GM23338 (cell line): ENCODE measurements at places on chromosomes 3 and 15. TPM values are rescaled to one million over a fixed set of nuclear protein-coding genes. Genes with fewer than 3 reads are reported as not detected.

DNA sequence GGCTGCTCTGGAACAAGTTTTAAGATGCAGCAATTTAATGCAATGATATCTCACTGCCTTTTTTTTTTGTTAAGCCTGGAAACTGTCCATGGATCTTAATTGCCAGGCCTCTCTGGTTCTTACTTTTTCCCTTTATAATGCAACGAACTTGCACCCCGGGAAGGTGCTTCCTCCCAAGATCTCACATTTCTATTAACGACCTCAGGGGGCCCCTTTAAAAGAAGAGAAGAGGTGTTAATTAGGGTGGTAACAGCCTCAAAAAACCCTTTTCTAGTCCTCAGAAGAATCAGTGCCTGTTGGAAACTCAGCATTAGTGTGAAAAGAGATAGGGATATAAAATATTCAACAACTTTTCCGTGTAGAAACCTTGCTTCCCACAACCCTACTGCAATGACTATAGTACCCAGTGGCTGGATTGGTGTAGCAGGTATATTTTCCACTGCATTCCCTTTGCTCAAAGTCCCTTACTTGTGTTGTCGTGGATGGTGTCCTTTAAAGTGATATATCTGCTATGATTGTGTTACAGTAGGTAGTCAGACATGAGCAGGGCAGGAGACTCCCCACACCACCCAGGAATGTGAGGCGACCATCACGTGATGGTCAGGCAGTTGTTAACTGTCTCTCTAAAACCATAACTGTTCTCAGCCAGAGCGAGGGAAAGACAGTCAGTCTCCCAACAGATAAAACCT lies 121.8 kb downstream of the CTNNB1 start:
- H3K27me3 ChIP-seq: no peaks in the 10 kb centered on the region
- H3K4me1 ChIP-seq: peaks cover 43% of the 10 kb centered on the region
- H3K36me3 ChIP-seq: no peaks in the 10 kb centered on the region
- peak overlapping the region; percentile 36 for H3K4me3 ChIP-seq
- peak overlapping the region; percentile 85 for H3K27ac ChIP-seq
- DNase-seq: peak; percentile 49

GRCh38 chr3:49914906-49915305 lies 11.2 kb upstream of the MST1R start:
- no peak overlapping the region for H3K4me3 ChIP-seq
- H3K27ac ChIP-seq: no peak overlapping the region
- no peaks in the 10 kb centered on the region for H3K36me3 ChIP-seq
- peaks cover 3% of the 10 kb centered on the region; the same call in 1 of the 2 replicates for H3K27me3 ChIP-seq
- peaks cover 9% of the 10 kb centered on the region for H3K4me1 ChIP-seq

Gene FOXB1
- 5.4 and 6.7 TPM in 2 replicates for polyA plus RNA-seq

DNA sequence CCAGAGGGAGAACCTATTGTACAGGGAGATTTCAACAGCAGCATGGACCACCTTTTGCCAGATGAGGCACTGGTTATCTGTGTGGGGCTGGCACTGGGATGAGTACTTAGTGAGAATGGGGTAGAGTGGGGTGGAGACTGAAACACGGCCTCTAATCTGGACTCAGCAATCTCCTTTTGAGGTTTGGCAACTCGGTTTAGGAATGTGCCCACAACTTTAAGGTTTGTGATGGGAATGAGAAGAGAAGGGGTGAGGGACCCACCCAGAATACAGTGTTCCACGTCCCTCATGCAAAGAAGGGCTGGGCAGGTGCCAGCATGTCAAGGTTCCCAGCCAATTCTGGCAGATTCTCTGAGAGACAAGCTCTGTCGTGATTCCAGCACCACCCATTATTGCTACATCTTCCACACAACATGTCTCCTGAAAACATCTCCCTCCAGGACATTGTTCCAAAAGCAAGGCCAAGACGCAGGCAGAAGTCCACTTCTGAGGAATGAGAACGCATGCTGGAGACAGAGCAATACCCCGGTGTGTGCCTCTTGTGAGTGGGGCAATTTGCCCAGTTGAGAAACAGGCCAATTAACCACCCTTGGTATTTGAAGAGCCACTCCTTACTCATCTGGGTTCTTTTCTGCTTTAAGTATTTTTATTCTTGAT lies 37.5 kb upstream of the CCR4 start:
- H3K36me3 ChIP-seq: no peaks in the 10 kb centered on the region
- no peak overlapping the region for H3K27ac ChIP-seq
- no peak for DNase-seq
- H3K4me3 ChIP-seq: no peak overlapping the region
- no peaks in the 10 kb centered on the region for H3K27me3 ChIP-seq

GRCh38 chr3:188890572-188891270 lies 281.1 kb upstream of the TPRG1 start:
- no peak overlapping the region for H3K4me3 ChIP-seq
- H3K27me3 ChIP-seq: no peaks in the 10 kb centered on the region
- DNase-seq: no peak

- H3K27me3 ChIP-seq: no peaks in the 10 kb centered on the region
- H3K4me1 ChIP-seq: 0 out of 2 replicates have a peak, but pooled peaks cover 5% of the 10 kb centered on the region
- H3K4me3 ChIP-seq: no peak overlapping the region
- DNase-seq: no peak
- H3K36me3 ChIP-seq: no peaks in the 10 kb centered on the region
These were observed 118.3 kb upstream of the GALNT15 start for GRCh38 chr3:16056217-16056616.

Gene NSUN3
- 5.4 and 6.3 TPM in 2 replicates for polyA plus RNA-seq

Gene PRICKLE2
- 0.80 and 1.1 TPM in 2 replicates for polyA plus RNA-seq

GRCh38 chr3:20909511-20909910 lies 723.5 kb upstream of the SGO1 start:
- no peaks in the 10 kb centered on the region for H3K4me1 ChIP-seq
- H3K27ac ChIP-seq: no peak overlapping the region
- no peaks in the 10 kb centered on the region for H3K36me3 ChIP-seq
- no peak for DNase-seq
- H3K4me3 ChIP-seq: no peak overlapping the region
- no peaks in the 10 kb centered on the region for H3K27me3 ChIP-seq

Gene CDCP1
- 7.7 and 8.4 TPM in 2 replicates for polyA plus RNA-seq

Gene ATP13A5
- not detected in 2 replicates for polyA plus RNA-seq

Gene PAQR5
- polyA plus RNA-seq: 8.7 and 10.0 TPM in 2 replicates

- peaks cover 6% of the 10 kb centered on the region; the same call in 1 of the 2 replicates for H3K4me1 ChIP-seq
- H3K27ac ChIP-seq: no peak overlapping the region
- DNase-seq: no peak
- no peak overlapping the region for H3K4me3 ChIP-seq
These were observed 2.2 kb downstream of the VPS8 start for GRCh38 chr3:184814214-184814613.

- peak overlapping the region; percentile 27; the same call in 1 of the 2 replicates for H3K27ac ChIP-seq
- no peaks in the 10 kb centered on the region for H3K36me3 ChIP-seq
- H3K4me3 ChIP-seq: no peak overlapping the region
These were observed 134.0 kb downstream of the PGPEP1L start for GRCh38 chr15:98873441-98874218.

- DNase-seq: no peak
- no peaks in the 10 kb centered on the region for H3K27me3 ChIP-seq
- no peaks in the 10 kb centered on the region for H3K4me1 ChIP-seq
- no peak overlapping the region for H3K27ac ChIP-seq
These were observed 223.0 kb upstream of the LYSMD4 start for GRCh38 chr15:99956022-99956775.

Gene C3orf18
- polyA plus RNA-seq: 2.4 TPM in 2 replicates

GRCh38 chr3:116059421-116060096 lies 385.7 kb downstream of the LSAMP start:
- no peaks in the 10 kb centered on the region for H3K4me1 ChIP-seq
- no peaks in the 10 kb centered on the region for H3K36me3 ChIP-seq
- no peaks in the 10 kb centered on the region for H3K27me3 ChIP-seq
- no peak overlapping the region for H3K4me3 ChIP-seq
- DNase-seq: peak; percentile 52
- no peak overlapping the region for H3K27ac ChIP-seq

DNA sequence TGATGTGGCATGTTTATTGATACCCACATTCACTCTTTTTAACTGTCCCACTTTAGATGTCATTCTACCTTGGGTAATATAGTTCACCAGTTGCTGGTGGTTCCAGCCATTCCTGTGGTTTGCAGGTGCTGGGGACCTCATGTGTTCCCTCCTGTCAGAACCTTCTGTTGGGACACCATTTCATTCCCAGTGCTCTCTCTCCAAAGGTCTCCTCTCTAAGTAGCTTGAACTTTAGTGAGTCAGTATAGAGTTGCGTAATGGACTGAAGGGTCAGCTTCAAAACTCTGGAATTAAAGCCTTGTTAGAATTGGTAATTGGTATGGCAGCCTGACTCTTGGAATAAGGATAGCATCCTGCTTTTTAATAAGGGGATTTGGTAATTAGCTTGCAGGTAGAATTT lies 108.5 kb downstream of the PLCL2 start:
- no peak for DNase-seq
- H3K36me3 ChIP-seq: no peaks in the 10 kb centered on the region
- H3K27ac ChIP-seq: no peak overlapping the region
- H3K4me3 ChIP-seq: no peak overlapping the region
- peaks cover 47% of the 10 kb centered on the region for H3K27me3 ChIP-seq
- no peaks in the 10 kb centered on the region for H3K4me1 ChIP-seq

DNA sequence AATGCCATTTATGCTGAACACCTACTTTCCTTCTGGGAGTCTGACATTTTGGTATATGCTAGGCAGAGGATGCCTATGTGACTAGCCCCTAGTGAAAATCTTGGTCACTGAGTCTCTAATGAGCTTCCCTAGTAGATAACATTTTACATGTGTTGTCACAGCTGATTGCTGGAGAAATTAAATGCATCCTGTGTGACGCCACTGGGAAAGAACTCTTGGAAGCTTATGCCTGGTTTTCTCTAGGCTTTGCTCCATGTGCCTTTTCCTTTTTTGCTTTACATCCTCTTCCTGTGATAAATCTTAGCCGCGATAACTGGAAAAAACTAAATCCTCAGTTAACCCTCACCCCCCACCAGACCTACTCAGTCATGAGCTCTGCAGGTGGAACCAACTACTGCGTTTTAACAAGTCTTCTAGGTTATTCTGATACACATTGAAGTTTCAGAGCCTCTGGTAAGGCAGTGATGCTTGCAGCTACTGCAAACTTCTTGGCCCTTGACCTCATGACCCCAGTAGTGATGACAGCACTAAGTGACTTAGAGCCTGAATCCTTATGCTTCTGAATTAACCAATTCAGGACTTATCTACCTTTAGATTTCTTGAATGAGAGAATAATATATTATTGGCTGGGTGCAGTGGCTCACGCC lies 292.4 kb upstream of the SOX14 start:
- no peak for DNase-seq
- H3K27ac ChIP-seq: no peak overlapping the region
- H3K36me3 ChIP-seq: no peaks in the 10 kb centered on the region
- H3K27me3 ChIP-seq: no peaks in the 10 kb centered on the region
- no peak overlapping the region for H3K4me3 ChIP-seq

- H3K27ac ChIP-seq: no peak overlapping the region
- H3K36me3 ChIP-seq: no peaks in the 10 kb centered on the region
- DNase-seq: no peak
- no peaks in the 10 kb centered on the region for H3K4me1 ChIP-seq
These were observed 328.4 kb upstream of the UMPS start for GRCh38 chr3:124401843-124402242.

DNA sequence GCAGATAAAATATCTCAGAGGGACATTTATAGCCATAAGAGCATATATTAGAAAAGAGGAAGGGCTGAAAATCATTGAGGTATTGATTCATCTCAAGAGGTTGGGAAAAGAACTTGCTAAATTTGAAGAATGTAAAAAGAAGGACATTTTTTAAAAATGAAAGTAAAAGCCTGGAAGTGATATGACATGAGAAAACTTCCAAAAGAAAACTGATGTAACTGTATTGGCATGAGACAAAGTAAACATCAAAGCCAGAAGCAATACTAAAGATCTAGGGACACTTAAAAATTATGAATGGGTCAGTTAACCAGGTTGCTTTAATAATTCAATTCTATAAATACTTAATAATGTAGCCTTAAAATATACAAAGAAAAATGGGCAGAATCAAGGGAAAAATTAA lies 31.9 kb downstream of the CEP63 start:
- DNase-seq: no peak
- H3K4me1 ChIP-seq: no peaks in the 10 kb centered on the region
- H3K36me3 ChIP-seq: no peaks in the 10 kb centered on the region; the same call in 1 of the 2 replicates
- no peak overlapping the region for H3K27ac ChIP-seq
- no peaks in the 10 kb centered on the region for H3K27me3 ChIP-seq
- H3K4me3 ChIP-seq: no peak overlapping the region

Gene SLC30A4
- not detected in 2 replicates for polyA plus RNA-seq
